ENCODE measurements at places on chromosomes 1 and 21.

DNA sequence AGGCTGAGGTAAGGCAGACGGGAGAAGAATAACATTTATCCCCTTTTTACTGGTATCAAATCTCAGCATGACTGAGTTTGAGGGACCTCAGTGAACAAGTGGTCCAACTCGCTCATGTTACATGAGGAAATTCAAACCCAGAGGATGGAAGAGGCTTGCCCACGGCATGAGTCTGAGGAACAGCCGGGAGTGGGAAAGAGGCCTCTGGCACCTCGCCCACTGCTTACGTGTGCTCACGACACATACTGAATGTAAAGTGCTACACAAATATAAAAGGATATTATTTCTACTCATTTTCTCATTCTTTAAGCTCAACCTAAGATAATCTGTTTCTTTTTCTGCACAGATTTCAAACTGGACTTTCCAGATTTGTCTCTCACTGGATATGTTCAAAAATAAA, 14.7 kb downstream of the BEND5 start:
- DNase-seq = no peak

- peak; percentile 16 for DNase-seq
Observed at GRCh38 chr21:27339902-27340301, 373.0 kb upstream of the ADAMTS5 start.

- peak; percentile 2 for DNase-seq
Observed at GRCh38 chr1:187566354-187566753, 737.6 kb downstream of the PLA2G4A start.

DNA sequence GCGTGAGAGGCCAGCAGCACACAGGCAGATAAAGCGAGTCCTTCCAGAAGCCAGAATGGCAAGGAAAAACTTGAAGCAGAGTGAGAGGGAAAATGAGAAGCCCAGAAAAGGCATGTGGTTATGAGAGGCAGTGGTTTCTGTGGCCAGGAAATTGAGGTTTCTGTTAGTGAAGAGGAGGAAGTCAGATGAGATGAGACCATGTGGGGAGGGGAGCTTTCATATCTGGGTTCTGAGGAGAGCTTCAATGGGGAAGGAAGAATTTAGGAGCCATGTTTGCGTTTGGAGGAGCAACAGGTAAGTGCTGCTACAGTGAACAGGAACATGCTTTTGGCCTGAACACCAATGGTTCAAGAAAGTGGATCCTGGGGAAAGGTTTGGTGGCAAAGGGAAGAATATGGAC, 6.1 kb upstream of the CD1A start:
- DNase-seq = no peak

DNA sequence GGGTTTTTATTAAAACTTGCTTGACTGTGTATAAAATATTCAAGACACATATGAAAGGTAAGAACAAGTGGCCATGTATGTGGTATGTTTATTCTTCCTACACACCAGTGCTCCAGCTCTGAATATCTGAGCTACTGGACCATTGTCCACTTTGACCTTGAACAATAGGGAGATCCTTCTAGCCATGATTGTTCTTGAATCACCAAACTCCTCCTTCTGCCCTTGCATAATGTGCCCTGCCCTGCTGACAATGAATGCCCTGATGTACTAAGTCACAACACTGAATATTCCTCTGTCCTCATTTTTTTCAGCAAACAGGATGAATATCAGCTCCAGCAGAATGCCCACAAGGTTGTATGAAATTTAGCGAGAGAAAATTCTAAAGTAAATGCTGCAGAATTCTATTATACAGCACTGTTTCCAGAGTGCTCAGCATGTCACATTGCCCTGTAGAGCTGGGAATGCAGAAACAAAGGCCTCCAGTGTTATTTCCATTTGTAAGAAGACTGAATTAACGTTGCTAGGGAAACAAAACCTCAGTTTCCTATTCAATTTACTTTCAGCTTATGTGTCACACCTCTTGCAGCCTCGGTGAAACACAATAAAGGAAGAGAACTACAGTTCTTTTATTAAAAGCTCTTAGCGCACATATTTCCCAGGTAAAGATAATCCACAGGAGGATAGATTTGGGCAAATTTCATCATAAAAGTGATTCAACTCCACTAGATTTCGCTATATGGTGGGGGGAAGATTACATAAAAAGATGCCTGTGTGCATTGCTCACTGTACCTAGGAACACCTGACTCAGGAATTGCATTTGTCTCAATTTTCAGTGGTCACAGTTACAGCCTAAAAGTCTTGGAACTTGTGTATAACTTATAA, 187.4 kb upstream of the ATP1B1 start:
- DNase-seq = peak; percentile 48

- peak; percentile 86 for DNase-seq
Observed at GRCh38 chr1:111747282-111747734, 8.1 kb upstream of the INKA2 start.

Data from cardiac fibroblast (primary cell).